Thoracic aorta (tissue), 2 donors: ENCODE measurements at places on chromosomes 13 and 19.

GRCh38 chr19:13428352-13428751 is 77.9 kb downstream of the CACNA1A start:
- no peaks in the 10 kb centered on the region for H3K27me3 ChIP-seq
- H3K27ac ChIP-seq, result no peak overlapping the region
- DNase-seq, result no peak
- no peak overlapping the region for H3K4me3 ChIP-seq
- H3K36me3 ChIP-seq, result no peaks in the 10 kb centered on the region
- no peaks in the 10 kb centered on the region for H3K4me1 ChIP-seq

GRCh38 chr13:91405240-91405639 is 6.8 kb downstream of the GPC5 start:
- H3K36me3 ChIP-seq, result no peaks in the 10 kb centered on the region
- no peaks in the 10 kb centered on the region for H3K27me3 ChIP-seq
- no peak for DNase-seq
- no peaks in the 10 kb centered on the region for H3K4me1 ChIP-seq

- H3K27me3 ChIP-seq, result no peaks in the 10 kb centered on the region
- H3K4me3 ChIP-seq, result no peak overlapping the region
- H3K27ac ChIP-seq, result no peak overlapping the region
- no peak for DNase-seq
Observed at GRCh38 chr19:11364935-11365334, 9.5 kb upstream of the SWSAP1 start.

- no peaks in the 10 kb centered on the region for H3K27me3 ChIP-seq
- no peak overlapping the region for H3K4me3 ChIP-seq
- peaks cover 10% of the 10 kb centered on the region for H3K4me1 ChIP-seq
- H3K36me3 ChIP-seq, result no peaks in the 10 kb centered on the region
- no peak for DNase-seq
- H3K27ac ChIP-seq, result peak overlapping the region; percentile 36
Observed at GRCh38 chr13:48630773-48631172, 23.0 kb upstream of the CYSLTR2 start.

GRCh38 chr13:39321574-39321973 is 281.4 kb downstream of the LHFPL6 start:
- H3K4me3 ChIP-seq, result no peak overlapping the region
- peaks cover 29% of the 10 kb centered on the region for H3K4me1 ChIP-seq
- DNase-seq, result no peak
- H3K36me3 ChIP-seq, result no peaks in the 10 kb centered on the region
- H3K27ac ChIP-seq, result no peak overlapping the region

DNA sequence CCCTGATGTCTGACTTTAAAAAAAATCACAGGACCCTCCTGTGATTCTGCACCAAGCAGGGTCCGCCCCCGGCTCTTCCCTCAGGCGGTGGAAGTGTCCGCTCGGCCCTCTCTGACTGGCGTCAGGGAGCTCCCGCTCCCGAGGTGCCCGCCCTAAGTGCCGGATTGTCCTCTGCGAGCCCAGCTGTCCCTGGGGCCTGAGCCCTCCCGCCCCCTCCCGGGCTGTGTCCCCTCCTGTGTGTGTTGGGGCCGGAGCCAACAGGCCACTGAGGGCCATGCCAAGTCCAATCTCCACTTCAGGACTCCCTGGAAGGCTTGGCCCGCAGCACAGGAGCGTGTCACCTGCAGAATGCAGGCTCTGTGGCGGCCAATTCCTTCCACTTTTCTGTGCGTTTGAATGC is 25.4 kb downstream of the MAP2K2 start:
- no peaks in the 10 kb centered on the region for H3K27me3 ChIP-seq
- DNase-seq, result no peak
- H3K27ac ChIP-seq, result no peak overlapping the region
- H3K36me3 ChIP-seq, result peaks cover 44% of the 10 kb centered on the region
- H3K4me1 ChIP-seq, result peaks cover 10% of the 10 kb centered on the region

- no peak for DNase-seq
- H3K4me1 ChIP-seq, result no peaks in the 10 kb centered on the region
- H3K4me3 ChIP-seq, result no peak overlapping the region
- no peak overlapping the region for H3K27ac ChIP-seq
- H3K36me3 ChIP-seq, result no peaks in the 10 kb centered on the region
- H3K27me3 ChIP-seq, result no peaks in the 10 kb centered on the region
Observed at GRCh38 chr13:112127564-112128330, 60.8 kb downstream of the SOX1 start.

DNA sequence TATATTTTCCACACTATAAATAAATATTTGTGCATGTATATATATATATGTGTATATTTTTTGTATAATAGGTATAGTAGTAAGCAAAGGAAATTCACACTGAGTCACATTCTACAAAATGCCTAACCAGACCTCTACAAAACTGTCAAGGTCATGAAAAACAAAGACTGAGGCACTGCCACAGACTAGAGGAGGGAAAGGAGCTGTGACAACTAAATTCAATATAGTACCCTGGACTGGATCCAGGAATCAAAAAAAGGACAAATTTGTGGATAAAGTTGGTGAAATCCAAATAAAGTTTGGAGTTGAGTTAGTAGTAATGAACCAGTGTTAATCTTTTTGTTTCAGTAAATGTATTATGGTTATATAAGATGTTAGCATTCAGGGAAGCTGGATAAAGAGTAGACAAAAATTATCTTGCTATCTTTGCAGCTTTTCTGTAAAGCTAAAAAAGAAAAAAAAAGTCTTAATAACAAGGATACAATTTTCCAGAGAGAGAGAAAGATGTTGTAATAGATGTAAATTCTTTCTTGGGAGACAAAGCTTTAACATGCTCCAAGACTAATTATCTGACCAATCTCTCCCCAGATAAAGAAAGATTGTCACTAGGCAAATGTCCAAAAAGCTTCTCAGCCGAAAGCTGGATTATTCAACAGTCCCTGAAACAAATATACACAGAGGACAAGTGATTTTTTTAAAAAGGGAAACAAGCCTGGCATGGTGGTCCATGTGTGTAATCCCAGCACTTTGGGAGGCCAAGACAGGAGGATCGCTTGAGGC is 19.1 kb downstream of the SYDE1 start:
- peaks cover 7% of the 10 kb centered on the region for H3K36me3 ChIP-seq
- DNase-seq, result no peak
- no peaks in the 10 kb centered on the region for H3K27me3 ChIP-seq
- no peak overlapping the region for H3K27ac ChIP-seq
- H3K4me3 ChIP-seq, result peak overlapping the region; percentile 86
- peaks cover 18% of the 10 kb centered on the region for H3K4me1 ChIP-seq

DNA sequence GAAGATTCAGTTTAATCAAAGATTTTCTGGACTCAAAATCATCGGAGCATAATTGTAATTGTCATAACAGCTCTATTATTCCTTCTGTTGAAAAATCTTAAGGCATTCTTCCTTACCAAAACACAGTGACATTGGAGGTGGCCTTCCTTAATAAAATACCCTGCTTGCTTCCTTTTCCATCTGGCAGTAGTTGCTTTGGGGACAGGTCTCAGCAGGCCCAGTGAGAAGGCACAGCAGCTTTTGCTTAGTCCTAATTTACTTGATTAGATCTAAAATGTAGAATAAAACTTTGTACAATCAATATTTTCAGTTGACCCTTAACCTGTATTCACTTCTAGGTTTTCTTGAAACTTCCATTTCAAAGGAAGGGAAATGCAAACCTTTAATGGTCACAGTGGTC is 471.6 kb downstream of the PCDH20 start:
- no peaks in the 10 kb centered on the region for H3K36me3 ChIP-seq
- H3K27me3 ChIP-seq, result no peaks in the 10 kb centered on the region
- H3K4me3 ChIP-seq, result no peak overlapping the region
- H3K27ac ChIP-seq, result no peak overlapping the region
- DNase-seq, result no peak

DNA sequence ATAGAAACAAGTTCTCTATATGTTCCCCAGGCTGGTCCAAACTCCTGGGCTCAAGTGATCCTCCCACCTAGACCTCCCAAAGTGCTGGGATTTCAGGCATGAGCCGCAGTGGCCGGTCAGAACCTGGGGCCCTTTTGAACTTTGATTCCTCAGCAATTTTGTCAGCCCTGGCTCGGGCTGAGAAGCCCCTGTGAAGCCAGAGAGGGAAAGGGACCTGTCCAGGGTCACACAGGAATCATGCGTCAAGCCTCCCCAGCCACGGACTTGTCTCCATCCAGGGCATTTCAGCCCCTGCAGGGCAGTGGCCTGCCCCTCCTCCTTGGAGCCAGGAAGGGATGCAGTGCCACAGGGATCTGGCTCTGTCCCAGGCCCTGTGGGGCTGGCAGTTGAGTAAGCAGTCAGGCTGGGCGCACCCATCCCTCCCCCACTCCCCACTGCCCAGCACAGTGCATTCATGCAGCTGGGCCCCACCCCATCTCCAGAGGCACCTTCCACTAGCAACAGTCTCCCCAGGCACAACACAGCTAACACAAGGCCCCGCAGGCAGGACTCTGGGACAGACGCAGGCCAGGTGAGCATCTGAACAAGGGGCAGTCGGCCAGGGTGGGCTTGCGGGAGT is at the start of gene CAPS:
Gene CAPS, plus strand, starts transcription at position 516 of the 619 bp plus-strand sequence. CDS start 153 bp downstream, outside the sequence.
- H3K27me3 ChIP-seq, result no peaks in the 10 kb centered on the region
- H3K27ac ChIP-seq, result no peak within 1 kb of the TSS
- peaks cover 44% of the 10 kb centered on the region for H3K36me3 ChIP-seq
- no peaks in the 10 kb centered on the region for H3K4me1 ChIP-seq
- H3K4me3 ChIP-seq, result no peak within 1 kb of the TSS

- no peak overlapping the region for H3K4me3 ChIP-seq
- H3K36me3 ChIP-seq, result no peaks in the 10 kb centered on the region
- H3K4me1 ChIP-seq, result no peaks in the 10 kb centered on the region
- H3K27ac ChIP-seq, result no peak overlapping the region
- H3K27me3 ChIP-seq, result no peaks in the 10 kb centered on the region
- DNase-seq, result no peak
Observed at GRCh38 chr13:40697711-40698110, 31.3 kb upstream of the FOXO1 start.

GRCh38 chr13:51101636-51102235 is 9.3 kb downstream of the C13orf42 start:
- H3K4me3 ChIP-seq, result no peak overlapping the region
- DNase-seq, result no peak
- H3K4me1 ChIP-seq, result no peaks in the 10 kb centered on the region
- no peaks in the 10 kb centered on the region for H3K27me3 ChIP-seq
- H3K36me3 ChIP-seq, result no peaks in the 10 kb centered on the region

- no peak overlapping the region for H3K27ac ChIP-seq
- no peaks in the 10 kb centered on the region for H3K4me1 ChIP-seq
- no peak overlapping the region for H3K4me3 ChIP-seq
- DNase-seq, result no peak
- no peaks in the 10 kb centered on the region for H3K27me3 ChIP-seq
Observed at GRCh38 chr13:36454121-36454520, 21.8 kb downstream of the CCNA1 start.
